ENCODE measurements at places on chromosomes 6 and 20.

GRCh38 chr20:24389686-24390085 is 79.7 kb upstream of the SYNDIG1 start:
- DNase-seq, result no peak

DNA sequence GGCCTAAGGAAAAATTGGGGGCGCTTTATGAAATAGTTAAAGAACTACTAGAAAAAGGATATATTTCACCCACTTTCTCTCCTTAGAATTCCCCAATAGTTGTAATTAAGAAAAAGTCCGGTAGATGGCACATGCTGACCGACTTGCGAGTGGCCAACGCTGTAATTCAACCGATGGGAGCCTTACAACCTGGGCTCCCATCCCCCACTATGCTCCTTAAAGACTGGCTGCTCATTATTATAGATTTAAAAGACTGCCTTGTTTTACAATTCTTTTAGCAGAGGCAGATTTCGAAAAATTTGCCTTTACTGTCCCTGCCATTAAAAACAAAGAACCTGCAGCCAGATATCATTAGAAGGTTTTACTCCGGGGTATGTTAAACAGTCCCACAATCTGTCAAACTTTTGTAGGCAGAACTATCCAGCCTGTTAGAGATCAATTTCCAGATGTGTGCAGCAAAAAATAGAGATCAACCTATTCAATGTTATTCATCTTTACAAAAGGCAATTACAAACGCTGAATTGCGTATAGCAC is 58.5 kb upstream of the PRSS16 start:
- no peak for DNase-seq

DNA sequence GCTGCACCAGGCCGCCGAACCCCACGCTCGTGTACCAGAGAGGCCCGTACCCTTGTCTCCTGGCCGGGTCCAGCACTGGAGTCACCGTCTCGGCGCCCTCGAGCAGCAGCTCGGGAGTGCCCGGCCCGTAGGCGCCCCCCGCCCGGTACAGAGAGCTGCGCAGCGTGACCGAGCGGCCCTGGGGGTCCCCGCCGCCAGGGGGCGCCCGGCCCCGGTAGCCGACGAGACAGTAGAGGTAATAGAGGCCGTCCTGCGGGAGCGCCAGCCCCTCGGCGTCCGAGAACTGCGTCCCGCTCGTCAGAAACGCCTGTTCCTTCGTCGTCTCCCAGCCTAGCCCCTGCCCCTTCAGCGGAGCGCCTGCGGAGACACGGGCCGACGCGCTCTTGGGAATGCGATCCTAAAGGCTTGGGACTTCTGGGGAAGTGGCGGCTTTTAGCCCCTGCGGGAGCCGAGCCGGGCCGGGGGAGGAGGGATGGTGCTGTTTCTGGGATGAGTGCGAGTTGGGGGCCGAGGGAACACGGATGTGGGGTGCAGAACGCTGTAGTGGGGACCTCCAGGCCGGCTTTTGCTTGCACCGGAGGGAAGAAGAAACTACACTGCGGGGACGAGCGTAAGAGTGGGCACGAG is 1.3 kb downstream of the LTB start:
- no peak for DNase-seq

DNA sequence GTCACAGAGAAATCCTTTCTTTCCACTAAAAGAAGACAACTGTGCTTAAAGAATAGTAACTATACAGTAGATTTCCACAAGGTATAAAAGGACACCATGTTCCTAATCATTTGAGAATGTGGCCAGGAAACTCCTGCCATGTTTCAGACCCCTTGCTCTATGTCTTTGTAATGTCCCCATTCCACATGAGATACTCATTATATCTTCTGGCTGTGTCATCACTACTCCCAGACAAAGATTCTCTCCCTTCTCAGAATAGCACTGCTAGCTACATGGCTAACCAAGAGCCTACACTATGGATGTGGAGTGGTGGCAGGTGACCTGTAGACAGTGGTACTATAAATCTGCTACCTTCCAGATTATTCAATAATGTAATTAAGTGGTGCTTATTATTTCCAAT is 218.1 kb upstream of the MCHR2 start:
- no peak for DNase-seq

- no peak for DNase-seq
Observed at GRCh38 chr6:97136626-97137358, 146.2 kb downstream of the MMS22L start.

DNA sequence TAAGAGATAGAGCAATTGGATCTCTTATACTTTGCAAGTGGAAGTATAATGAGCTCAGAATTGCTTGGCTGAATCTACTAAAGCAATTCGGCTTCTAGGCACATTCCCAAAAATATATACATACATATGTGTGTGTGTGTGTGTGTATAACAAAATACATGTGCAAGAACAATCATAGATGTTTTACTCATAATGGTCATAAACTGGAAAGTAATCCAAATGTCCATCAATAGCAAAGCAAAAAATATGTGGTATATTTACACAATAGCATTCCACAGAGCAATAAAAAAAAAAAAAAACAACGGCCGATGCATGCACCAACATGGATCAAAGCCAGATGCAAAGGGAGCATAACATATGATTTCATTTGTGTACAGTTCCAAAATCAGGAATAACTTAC is 707.9 kb downstream of the RFPL4B start:
- no peak for DNase-seq

- DNase-seq, result no peak
Observed at GRCh38 chr6:313917-314316, 21.6 kb downstream of the DUSP22 start.

DNA sequence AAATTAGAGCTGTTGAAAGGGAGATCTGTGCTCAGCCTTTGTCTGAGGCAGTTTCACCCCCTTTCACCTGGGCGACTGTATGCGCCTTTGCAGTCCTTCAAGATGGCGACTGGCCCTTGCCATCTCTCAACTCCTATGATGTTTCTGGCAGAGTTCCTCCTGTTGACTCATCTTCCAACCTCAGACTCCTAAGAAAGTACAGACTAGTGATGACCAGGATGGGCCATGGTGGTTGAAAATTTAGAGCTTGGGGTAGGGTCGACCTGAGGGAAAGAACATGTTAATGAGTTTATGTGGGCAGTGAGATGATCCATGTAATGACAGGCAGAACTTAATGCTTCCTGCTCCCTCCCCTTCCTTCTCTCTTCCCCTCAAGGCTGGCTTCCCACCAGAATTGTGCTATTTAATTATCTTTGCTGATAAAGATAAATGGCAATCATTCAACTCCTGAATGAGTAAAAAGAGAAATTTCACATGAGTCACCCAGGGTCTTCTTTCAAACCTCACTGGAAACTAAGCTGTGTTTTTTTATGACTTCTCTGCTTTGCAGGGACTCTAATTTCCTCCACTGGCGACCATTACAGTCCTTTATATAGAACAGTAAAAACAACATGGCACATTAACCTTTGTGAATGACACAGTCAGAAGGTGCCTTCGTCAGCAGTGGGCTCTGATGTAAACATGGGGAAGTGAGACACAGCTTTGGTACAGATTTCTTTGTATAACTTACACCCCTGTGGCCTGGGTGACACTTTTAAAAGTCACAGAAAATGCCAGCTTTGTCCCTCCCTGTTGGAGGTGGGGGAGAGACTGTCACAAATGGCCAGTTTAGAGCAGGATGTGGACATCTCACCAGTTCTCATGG is 103.5 kb downstream of the SCP2D1 start:
- DNase-seq, result no peak

DNA sequence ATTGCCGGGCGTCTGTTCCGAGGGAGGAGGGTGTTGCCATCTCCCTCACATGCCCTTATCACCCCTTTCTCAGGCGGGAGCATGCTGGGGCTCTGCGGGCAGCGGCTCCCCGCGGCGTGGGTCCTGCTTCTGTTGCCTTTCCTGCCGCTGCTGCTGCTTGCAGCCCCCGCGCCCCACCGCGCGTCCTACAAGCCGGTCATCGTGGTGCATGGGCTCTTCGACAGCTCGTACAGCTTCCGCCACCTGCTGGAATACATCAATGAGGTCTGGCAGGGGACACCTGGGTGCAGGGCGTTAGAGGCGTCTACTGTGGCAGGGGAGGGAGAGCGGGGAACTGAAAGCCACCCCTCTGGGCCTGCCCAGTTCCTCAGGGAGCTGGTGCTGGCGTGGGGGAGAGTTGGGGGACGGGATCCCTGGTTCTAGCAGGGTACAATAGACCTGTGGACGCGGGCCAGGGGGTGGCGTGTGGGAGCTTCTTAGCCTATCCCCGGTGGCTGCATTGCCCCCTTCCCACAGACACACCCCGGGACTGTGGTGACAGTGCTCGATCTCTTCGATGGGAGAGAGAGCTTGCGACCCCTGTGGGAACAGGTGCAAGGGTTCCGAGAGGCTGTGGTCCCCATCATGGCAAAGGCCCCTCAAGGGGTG is 697 bp downstream of the PPT2 start:
- DNase-seq, result no peak

DNA sequence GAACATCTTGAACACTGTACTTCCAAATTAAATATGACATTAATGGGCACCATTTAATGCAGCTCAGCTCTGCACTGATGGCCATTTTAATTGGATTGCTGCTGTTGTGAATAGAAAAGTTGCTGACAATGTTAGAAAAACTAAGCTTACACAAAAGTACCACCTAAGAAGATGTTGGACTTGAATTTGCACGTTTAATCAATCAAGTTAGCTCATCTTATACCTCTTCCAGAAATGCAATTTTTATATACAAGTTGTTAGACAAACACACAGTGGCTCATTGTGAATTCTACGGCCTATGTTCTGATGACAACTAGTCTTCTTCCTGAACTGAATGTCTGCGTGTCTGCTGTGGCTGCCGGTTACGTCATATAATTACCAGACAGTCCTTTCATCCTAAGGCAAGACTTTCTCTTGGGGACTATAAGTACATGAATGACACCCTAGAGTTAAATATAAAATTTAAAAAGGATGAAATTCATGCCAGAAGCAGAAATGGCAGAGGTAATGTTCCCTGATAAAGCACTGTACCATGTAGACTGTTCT is 330.2 kb downstream of the EPM2A start:
- no peak for DNase-seq

- DNase-seq, result no peak
Observed at GRCh38 chr20:16599257-16599656, 26.0 kb upstream of the KIF16B start.

GRCh38 chr6:14520029-14520428 is 402.5 kb downstream of the CD83 start:
- no peak for DNase-seq

DNA sequence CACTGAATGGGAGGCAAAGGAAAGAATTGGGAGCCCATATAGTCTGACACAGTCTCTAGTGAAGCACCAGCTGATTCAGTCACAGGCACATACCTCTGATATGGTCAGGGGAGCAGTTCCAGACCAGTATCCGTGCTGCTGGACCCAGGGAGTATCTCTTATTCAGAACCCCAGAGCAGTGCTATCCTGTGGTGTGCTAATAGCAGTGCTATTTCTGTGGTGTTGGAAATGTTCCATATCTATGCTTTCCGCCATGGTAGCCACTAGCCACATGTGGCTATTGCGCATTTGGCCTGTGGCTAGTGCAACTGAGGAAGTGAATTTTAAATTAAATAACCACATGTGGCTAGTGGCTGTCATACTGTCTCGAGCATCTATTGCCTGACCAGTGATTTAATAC is 11.0 kb downstream of the SCUBE3 start:
- no peak for DNase-seq

- DNase-seq, result no peak
Observed at GRCh38 chr6:126017668-126018067, 31.3 kb downstream of the TRMT11 start.

DNA sequence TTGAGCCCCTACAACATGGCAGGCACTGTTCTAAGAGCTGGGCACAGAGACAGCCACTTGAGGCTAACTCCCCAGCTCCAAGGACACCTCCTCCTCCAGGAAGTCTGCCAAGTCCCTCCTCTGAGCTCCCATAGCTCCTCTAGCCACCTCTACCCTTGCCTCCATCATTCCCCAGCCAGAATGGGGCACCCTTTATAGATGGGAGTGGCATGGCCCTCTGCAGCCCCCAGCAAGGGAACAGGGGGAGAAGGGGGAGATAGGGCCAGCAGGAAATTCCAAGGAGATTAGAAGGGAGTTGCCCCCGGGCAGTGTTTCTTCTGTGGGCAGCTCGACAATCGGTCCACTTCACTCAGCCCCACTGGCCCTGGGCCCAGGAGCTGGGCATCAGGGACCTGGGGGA is 19.7 kb upstream of the TLDC2 start:
- DNase-seq, result no peak
